Omental fat pad (tissue), 4 donors: ENCODE measurements at places on chromosomes 12 and 14.
A peak's percentile ranks its signal among the peaks of the same experiment; 100 is the strongest.

GRCh38 chr12:110171186-110171538 is 47.0 kb downstream of the IFT81 start:
- DNase-seq, result no peak

DNA sequence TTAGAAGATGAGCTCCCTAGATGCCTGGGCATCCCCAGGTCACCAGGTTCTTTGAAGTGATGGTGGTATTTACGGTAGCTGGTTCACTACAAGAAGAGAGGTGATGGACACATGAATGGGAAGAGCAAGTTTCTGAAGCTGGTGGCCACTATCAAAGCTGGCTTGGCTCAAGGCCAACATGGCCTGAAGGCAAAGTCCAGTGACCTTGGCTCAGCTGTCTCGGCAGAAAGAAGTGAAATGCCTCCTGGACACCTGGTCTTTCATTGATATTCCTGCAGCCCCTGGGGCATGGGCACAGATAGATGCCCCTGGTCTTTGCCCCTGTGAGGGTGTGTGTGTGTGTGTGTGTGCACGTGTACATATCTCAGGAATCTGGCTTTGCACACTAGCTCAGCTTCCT is 441.8 kb upstream of the TMPO start:
- no peak for DNase-seq

GRCh38 chr12:132178316-132178715 is 34.1 kb downstream of the NOC4L start:
- no peak for DNase-seq

GRCh38 chr12:89384050-89384758 is 31.9 kb upstream of the DUSP6 start:
- no peak for DNase-seq

DNA sequence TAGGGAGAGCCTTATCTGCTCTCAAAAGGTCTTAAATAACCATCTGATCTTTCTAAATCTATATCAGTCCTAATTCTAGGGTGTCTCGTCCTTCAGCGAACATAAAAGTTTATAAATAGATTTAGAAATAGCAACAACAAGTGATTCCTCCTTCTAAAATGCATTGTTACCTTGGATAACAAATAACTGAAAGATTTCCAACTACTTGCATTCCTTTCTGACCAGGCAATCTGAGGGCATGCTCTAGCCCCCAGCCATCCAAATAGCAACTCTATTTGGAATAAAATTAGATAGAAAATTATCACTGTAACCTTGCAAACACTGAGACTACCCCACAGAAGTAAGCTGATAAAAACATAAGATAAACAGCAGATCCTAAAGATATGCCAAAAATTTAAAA is 21.8 kb upstream of the KRR1 start:
- no peak for DNase-seq

- no peak for DNase-seq
Observed at GRCh38 chr12:71046215-71046614, 111.6 kb downstream of the TSPAN8 start.

GRCh38 chr14:84112589-84112988 is 1417.4 kb upstream of the FLRT2 start:
- no peak for DNase-seq

GRCh38 chr14:104319491-104320241 is 181.3 kb downstream of the KIF26A start:
- no peak for DNase-seq

GRCh38 chr14:95635051-95635450 is 51.2 kb upstream of the TCL1B start:
- DNase-seq, result no peak

DNA sequence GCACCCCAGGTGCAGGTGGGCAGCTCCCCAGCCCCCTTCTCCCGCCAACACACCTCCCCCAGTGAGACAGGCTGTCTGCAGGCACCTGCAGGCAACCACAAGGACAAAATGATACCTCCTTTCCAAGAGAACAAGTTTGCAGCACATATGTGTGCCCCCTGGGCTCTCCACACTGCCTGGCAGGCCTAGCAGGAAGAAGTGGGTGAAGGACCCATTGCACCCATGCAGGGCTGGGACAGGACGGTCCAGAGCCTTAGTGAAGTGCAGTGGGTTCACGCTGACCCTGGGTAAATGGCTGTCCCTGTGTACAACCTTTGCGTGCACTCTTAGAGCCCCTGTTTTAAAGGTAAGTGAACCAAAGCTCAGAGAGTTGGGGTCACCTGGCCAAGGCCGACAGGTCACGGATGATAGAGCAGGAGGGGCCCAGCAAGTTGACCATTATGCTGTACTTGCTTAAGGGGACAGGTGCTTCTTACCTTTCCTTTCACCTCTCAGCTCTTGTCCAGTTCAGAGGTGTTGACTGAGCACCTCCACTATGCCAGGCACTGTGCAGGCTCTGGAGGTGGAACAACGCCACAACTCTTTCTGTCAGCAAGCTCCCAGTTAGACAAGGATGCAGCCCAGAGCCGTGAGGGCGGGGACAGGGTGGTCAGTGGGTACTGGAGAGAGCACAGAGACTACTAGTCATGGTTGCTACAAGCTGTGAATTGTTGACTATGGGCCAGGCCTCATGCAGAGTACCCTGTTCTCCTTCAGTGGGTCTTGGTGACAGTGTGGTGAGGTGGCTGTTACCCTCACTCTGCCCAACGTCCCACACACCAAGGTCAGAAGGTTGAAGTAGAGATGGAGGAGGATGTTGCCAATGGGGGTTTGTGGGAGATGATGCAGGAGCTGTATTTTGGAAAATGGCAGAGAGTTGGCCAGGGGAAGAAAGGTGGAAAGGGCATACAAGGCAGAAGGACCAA is 125.9 kb downstream of the PAPOLA start:
- DNase-seq, result peak; percentile 21

DNA sequence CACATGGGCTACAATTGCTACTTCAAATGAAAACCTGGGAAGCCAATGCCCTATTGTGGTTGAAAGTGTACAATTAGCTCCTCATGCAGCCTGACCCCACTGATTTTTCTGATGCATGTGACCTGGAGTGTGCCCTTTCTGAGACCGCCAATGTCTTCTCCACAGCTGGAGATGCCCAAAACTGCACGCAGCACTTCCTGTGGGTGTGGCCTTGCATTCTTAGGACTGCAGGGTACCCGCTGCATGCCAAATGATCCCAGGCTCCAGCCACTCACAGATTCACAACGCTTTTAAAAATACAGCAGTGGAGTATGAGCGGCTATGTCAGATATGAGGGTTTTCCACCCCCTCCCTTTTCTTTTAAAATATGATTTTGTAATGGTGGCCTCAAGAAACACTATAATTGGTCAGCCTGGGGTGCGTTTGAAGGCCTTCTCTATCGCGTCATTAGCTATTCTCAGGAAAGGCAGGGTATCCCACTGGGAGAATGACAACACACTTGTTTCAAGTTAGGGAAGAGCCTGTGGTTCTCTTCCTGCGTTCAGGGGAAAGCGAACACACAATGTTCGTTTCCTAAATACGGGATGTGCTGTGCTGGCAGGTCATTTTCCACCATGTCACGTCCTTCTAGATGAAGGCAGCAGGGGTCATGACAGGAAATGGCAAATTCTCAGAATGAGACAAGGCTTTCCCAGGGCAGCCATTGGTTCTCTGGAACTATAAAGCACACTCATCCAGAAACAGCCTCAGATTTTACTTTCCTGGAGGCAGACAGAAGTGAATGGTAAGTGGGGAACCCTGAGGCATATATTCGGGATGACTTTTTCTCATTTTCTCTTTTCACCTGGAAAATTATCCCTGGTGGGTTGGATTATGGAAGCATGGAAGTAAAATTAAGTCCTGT is at the start of gene APOLD1:
Gene APOLD1 (plus strand): TSS at position 749 of the 904 bp plus-strand sequence. CDS start 33 bp downstream, at position 782.
- DNase-seq, result no peak

DNA sequence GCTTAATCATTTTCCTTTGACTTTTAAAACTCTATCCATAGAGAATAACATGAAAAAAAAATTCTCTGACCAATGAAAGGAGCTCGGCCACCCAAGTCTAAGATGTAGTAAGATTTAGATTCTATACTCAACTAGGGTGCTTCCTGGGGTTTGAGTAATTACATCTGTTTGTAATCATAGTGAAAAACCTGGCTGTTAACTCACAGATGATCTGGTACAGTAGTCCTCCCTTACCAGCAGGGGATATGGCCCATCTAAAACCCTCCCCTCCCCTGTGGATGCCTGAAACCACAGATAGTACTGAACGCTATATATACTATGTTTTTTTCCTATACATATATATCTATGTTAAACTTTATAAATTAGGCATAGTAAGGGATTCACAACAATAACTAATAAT is 89.2 kb downstream of the DAAM1 start:
- DNase-seq, result no peak

- no peak for DNase-seq
Observed at GRCh38 chr12:71748081-71748850, 6.4 kb upstream of the RAB21 start.

DNA sequence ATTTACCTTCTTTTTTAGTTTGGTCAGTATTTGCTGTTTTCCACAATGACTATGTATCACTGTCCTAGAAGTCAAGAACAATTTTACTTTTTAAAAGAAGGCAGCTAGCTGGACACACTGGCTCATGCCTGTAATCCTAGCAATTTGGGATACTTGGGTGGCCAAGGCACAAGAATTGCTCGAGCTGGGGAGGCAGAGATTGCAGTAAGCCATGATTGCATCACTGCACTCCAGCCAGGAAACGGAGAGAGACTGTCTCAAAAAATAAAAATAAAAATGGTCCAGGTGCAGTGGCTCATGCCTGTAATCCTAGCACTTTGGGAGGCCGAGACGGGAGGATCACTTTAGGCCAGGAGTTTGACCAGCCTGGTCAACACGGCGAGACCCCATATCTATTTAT is 28.3 kb downstream of the MDM1 start:
- DNase-seq, result no peak

DNA sequence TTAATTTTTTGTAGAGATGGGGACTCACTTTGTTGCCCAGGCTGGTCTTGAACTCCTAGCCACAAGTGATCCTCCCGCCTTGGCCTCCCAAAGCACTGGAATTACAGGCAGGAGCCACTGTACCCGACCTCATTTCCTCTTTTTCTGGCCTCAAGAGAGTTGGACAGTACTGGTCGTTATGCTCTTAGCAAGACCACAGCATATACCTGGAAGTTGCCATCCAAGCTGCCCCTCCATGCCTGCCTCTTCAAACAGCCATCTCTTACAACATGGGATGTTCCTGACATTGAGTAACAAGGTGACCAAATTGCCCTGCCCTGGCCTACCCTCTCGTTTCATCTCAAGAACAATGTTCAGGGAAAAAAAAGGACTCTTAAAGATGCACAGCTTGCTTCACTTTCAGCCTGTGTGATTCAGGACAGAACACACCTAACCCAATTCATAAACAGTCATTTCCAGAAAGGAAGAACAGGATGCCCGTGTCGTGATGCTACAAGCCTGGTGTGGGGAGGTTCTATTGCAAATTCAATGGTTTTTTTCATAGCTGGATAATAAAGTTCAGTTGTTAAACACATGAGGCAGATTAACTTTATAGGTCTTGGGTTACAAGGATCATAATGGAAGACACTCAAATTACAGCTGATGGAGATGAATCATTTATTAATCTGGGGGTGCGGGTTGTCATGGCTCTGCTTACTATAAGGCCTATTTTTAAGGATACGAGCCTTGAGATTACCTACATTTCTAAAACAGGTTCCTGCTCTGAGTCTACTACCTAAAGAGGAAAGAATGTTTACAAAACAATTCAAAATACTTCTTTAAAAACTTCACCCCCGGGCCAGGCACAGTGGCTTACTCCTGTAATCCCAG is 11.9 kb downstream of the GLTP start:
- no peak for DNase-seq

DNA sequence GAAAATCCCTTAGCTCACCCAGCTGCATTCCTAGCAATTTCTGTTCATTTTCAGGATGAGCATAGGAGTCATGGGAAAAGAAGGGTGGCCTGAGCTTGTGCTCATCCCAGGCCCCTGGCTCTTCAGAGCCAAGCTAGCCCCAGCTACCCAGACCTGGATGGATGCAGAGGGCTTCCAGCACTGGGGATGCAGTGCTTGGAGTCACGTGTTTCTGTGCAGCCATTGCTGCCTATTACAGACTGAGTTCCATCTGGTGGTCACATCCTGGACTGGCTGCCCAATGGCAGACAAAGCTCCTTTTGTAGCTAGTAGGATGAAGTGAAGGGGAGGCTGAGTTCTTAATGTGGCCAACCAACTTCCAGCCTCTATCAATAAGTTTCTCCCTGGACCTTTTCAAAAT is 54.2 kb upstream of the JDP2 start:
- no peak for DNase-seq

DNA sequence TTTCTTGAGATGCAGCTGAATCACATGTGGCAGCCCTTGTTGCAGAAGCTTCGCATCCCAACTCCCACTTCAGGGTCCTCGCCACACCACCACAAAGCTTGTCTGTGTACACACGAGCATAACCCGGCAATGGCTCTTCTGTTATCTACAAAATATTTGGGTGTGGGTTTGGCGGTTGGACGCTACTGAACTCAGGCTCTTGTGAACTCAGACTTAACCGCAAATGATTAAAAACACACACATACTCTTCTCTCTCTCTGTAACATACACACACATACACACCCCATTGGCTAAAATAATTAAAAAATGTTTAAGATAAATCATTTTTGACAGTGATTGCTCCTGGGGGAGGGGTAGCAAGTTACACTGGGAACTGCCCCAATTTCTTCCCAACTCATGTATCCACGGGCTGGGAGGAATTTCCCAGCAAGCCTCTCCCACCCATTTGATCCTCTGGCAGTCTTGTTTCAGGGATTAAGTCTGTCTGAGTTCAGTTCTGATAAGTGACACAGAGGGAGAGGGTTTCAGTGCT is 63.7 kb upstream of the MANSC4 start:
- no peak for DNase-seq

DNA sequence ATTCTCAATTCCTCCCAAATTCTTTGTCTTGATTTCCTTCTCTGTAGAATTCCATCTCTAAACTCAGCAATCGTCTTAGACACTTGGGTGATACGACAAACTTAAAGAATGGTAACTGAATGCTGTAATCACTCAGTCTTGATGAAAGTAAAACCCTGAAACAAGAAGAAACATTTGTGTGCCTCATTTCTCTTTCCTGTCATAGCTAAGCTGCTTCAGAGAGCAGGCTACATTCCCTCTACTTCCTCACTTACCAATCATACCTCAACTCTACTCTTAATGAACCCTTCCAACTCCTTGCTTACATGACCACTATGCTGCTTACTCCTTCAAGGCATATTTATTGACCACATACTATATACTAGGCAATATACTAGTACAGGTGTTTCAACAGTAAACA is 8.3 kb downstream of the MAP4K5 start:
- no peak for DNase-seq

GRCh38 chr14:62470935-62471334 is 574.3 kb downstream of the KCNH5 start:
- no peak for DNase-seq

- DNase-seq, result no peak
Observed at GRCh38 chr14:79708426-79709388, 502.6 kb downstream of the DIO2 start.

GRCh38 chr14:65190312-65190711 is 88.0 kb upstream of the MAX start:
- no peak for DNase-seq

GRCh38 chr12:49340971-49341776 is 4.2 kb upstream of the C1QL4 start:
- no peak for DNase-seq
